ENCODE measurements at places on chromosomes 3 and 15.

- no peak for DNase-seq
Measured at GRCh38 chr3:32076566-32076965, 29.9 kb upstream of the GPD1L start.

DNA sequence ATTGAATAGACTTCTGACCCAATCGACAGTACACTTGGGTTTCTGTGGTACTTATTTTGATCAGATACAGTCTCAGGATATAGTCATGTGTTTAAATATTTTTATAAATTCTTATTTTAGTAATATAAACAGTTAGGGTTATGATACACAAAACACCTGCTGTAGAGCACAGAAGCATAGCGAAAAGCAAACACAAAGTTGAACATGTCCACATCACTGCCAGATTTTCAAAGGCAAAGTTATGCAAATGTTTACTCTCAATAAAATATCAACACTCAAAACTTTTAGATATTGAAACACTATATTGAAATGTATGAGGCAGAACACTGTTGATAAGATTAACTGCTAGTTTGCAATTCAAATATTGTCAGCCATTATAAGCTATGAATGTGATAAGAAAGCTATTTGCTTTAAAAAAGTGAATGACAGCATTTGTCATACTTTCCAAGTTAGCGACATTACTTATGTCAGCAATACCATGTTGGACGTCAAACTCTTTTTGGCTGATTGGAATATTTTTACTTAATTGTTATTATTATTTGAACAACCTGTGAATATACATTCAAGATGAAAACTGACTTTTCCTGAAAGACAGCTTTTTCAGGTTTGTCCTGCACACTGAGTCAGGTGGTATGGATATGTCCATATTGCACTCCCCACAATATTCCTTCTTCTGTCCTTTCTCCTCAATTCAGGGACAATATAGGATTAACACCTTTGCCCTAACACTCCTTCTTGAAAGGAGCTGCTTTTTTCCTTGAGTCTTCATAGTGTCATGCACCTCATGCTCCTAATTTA, 367.1 kb downstream of the EPHA3 start:
- DNase-seq: no peak

- DNase-seq: no peak
Measured at GRCh38 chr3:182179631-182180030, 467.9 kb downstream of the SOX2 start.

DNA sequence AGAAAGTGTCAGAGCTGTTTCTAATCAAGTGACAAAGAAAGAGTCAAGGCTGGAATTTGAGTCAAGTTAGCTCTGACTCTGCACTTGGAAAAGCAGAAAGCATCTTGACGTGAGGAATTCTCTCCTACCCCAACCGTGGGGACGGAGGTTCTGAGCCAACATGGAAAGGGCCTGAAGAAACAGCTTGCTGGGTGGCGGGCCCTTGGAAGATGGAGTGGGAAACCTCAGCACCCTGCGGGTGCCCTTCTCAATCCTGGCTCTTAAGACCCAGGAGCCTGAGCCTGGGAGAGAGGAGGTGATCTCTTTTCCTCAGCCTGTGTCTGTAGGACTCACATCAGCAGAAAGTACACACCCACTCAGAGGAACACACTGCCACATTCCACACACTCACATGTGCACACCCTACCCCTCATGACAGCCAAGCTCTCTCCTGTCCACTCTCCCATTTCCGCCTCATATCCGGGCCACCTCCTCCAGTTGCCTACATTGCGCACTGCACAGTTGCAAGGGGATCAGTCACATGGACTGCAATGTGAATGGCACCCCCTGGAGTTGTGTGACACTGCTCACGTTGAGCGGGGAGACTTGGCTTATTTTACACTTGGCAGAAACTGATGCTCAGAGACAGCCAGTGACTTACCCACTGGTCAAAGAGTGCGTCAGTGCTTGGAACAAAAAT, 101.5 kb upstream of the SLC6A6 start:
- DNase-seq: peak; percentile 31

DNA sequence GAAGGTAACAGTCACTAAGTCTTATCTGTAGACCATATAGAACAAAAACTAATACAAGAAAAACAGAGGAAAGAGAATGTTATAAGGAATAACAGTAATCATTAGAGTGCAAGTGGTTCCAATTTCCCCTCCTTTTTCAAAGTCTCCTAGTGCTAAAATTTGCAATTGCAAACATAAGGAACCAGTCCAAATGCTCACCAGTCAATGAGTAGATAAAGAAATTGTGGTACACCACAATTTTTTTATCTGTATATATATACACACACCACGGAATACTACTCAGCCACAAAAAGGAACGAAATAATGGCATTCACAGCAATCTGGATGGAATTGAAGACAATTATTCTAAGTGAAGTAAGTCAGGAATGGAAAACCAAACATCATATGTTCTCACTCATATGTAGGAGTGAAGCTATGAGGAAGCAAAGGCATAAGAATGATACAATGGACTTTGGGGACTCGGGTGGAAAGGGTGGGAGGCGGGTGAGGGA, 38.9 kb upstream of the RSL24D1 start:
- DNase-seq: no peak

- no peak for DNase-seq
Measured at GRCh38 chr3:110397115-110397514, 674.5 kb upstream of the NECTIN3 start.
